ENCODE measurements at places on chromosomes 6 and 20.

GRCh38 chr6:165081944-165082532, 227.4 kb downstream of the C6orf118 start:
- no peak for DNase-seq

DNA sequence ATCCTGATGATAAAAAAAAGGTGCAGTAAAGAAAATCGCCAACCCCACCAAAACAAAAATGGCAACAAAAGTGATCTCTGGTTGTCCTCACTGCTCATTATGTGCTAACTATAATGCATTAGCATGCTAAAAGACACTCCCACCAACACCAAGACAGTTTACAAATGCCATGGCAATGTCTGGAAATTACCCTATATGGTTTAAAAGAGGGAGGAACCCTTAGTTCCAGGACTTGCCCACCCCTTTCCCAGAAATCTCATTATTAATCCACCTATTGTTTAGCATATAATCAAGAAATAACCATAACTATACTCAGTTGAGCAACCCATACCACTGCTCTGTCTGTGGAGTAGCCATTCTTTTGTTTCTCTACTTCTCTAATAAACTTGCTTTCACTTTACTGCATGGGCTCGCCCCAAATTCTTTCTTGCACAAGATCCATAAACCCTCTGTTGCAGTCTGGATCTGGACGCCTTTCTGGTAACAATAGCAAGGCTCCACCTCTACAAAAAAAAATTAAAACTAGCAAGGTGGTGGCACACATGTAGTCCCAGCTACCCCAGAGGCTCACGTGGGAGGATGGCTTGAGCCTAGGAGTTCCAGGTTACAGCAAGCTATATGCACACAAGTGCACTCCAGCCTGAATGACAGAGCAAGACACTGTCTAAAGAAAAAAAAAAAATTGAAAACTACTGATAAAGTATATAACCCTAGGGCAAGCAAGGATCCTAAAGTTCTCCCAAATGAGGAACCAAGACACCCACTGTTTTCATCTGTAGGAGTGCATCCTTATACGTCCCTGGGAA, 278.8 kb upstream of the JARID2 start:
- DNase-seq: no peak

- DNase-seq: no peak
Observed at GRCh38 chr6:159061805-159062563, 17.2 kb upstream of the TAGAP start.

- DNase-seq: no peak
Observed at GRCh38 chr20:32872266-32872665, 13.5 kb downstream of the EFCAB8 start.

DNA sequence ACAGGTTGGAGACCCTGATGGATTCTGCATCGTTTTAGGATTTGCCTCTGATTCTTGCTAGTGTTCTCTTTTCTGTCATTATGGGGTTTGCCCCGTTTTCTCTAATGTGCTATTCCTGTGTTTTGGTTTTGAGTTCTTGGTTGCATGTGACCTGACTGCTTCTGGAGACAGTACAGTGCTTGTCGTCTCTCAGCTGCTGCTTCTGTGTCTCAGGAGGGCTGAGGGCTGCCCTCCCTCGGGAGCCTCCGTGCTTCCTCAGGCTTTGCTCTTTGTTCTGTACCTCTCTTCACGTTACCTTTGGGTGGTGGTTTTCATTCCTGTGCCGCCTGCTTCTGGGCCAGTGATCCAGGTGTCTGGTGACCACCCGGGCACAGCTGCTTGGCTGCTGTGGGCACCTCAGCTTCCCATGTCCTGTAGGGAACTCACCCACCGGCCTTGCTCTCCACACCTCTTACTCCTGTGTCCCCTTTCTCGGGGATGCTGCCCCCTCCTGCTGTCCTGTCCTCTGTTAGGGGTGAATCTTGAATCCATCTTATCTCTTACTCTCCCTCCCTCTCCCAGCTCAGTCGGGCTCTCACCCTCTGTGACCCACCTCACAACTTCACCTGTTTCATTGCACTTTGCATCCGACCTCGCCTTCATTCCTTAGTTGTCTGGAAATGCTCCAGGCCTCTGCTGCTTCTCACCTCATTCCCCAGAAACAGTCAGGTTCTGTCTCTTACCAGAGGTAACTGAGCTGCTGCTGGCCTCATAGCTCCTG, 33.2 kb downstream of the PANK2 start:
- DNase-seq: no peak

- peak; percentile 90 for DNase-seq
Observed at GRCh38 chr6:149855040-149855654, 9.0 kb downstream of the LRP11 start.

DNA sequence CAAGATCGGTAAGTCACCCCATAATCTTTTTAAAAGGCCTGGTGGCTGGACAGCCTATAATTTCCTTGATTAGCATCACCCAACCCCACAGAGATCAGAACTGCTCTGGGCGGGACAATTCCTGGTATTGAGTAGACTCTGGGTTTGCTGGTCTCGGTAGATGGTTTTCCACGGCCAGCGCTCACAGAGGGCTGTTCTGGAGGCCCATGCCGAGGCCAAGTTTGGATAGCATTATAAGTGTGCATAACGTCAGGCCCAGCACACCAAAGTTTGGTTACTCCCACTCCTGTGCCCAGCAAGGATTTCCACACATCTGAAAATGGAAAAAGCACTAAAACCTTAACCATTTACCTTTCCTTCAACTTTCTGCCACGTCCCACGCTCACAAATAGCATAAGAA, 104.7 kb upstream of the RREB1 start:
- no peak for DNase-seq

DNA sequence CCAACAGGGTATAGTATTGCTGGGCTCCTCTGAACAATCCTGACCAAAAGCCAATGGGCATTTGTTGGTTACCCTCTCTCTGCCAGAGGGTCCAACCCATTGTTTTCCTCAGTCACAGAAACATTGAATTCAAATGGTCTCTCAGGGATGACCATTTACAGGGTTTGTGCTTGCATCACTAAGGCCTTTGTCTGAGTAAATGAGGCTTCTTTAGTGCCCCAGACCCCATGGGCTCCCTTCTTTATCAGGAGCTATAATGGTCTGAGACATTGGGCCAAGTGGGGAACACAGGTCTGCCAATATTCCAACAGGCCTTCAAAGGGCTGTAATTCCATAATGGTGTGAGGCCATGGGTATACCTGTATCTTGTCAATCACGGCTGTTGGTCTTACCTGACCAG, 27.1 kb downstream of the GSTA2 start:
- DNase-seq: no peak

DNA sequence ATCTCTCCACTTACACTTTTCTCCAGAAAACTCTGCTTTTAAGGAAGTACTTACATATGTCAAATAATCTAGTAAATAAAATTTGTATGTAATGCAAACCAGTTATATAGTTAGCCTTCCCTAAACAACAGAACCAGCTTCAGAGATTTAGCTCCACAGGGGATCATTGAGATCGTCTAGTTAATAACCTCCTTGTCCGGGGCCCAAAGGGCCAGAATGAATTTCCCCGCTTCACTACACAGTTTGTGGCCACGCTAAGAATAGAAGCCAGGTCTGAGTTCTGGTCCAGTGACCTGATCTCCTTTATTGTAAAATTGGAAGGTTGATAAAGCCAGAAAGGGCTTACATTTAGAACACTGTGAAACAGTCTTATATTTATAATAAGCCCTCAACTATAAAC, 245.2 kb downstream of the TPBG start:
- no peak for DNase-seq

- no peak for DNase-seq
Observed at GRCh38 chr6:35305117-35305516, 7.5 kb downstream of the DEF6 start.

GRCh38 chr6:5398530-5398929, 137.2 kb downstream of the FARS2 start:
- DNase-seq: peak; percentile 50

DNA sequence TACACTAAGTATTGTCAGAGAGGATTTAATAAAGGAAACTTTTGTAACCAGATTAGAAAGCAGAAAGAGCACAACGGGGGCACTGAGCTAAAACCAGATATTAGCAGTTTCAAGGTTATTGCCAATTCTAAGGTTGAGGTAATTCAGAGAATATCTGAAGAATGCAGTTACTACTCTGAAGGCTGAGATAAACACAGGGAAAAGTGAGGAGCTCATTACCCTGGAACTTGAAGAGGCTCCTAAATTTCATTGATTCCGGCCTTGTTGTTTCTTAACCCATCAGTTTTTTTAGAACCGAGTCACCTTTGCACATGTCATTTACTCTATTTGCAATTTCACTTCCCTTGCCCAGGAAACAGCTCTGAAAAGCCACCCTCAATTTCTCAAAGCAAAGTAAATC, 72.4 kb upstream of the BTBD3 start:
- no peak for DNase-seq

- no peak for DNase-seq
Observed at GRCh38 chr6:135941275-135942025, 89.9 kb downstream of the PDE7B start.

- no peak for DNase-seq
Observed at GRCh38 chr6:126181890-126182289, 158.0 kb upstream of the CENPW start.

DNA sequence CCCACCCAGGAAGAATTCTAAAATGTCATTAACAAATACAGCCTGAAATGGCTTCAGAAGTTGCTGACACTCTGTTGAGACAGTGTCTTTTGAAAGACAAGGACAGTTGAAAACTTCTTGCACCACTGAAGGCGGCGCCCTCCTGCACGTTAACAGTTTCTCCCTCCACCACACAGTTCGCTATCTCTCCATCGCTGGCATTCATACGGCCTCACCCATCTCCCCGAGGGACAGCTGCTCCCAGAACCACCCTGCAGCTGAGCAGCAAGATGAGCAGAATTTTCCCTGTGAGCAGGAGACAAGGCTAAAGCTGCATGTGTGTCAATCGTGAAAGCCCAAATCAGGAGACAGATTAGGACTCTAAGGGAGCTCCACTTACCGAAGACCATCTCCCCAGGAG, 113.3 kb downstream of the LY86 start:
- DNase-seq: no peak

DNA sequence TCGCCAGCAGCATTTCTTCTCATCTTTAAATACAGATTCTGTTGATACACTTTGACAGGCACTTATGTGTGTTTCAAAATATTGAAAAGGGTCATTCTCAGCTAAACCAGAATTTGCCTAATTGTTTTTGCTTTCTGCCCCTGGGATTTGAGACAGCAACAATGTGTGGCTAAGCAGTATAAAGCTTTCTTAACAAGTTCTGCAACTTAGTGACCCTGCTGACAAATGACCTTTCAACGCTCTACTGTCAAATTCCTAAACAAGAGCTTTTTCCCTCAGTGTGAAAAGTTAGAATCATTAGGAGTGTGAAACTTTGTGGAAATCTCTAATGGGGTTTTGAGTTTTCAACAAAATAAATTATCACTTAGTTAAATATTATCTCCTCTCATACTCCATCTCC, 414.6 kb downstream of the RFPL4B start:
- DNase-seq: no peak

DNA sequence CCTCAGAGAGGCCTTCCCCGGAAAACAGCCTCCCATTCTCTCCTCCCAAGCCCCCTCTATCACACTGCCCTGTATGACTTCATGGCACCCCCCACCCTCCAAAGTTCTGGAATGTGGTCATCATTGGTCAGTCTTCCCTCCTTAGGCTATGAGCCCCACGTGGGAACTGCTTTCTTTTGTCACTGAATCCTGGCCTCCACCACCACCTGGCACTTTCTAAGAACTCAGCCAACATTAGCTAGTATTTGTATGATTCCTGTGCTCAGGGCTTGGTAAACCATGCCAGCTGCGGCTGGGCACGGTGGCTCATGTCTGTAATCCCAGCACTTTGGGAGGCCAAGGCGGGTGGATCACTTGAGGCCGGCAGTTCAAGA, 8.4 kb upstream of the E2F1 start:
- DNase-seq: no peak

GRCh38 chr6:39791850-39792539, at the start of gene DAAM2:
DAAM2 (plus strand) TSS chr6:39792376; CDS start chr6:39856303, 63,927 bp downstream.
- no peak for DNase-seq

DNA sequence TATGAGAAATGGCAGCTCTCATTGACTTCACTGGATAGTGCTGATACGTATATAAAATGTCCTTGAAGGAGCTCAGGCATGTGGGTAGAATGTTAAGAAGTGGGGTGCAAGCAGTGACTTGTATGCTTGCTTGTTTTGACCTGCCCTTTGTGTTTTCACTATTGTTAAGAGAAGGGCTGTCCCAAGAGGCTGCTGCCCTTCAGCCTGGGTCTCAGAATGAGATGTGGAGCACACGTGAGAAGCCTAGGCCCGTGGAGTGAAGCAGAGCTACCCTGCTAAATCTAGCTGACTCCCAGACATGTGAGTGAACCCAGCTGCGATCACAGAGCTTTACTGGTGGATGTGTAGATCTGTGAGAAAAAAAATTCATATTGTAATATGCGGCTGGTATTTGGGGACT, 305.3 kb upstream of the RGS17 start:
- no peak for DNase-seq

DNA sequence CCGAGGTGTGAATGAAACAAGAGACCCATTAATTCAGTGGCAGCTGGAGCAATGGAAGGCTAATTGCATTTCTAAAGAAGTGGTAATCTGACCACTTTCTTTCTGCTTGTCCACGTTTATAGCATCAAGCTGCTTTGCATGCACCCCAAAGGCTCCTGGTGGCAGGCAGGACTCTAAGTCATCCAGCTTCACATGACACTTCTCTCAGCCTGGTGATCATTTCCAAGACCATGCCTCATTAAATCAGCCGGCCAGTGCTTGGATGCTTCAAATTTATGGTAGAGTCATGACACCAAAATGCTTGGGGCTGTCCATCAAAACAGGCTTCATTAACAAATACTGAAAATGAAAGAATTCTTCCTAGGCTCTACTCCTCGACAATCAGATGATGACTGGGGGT, 614.9 kb downstream of the DOK5 start:
- no peak for DNase-seq

- no peak for DNase-seq
Observed at GRCh38 chr6:35562060-35562459, 49.4 kb upstream of the TULP1 start.

- no peak for DNase-seq
Observed at GRCh38 chr6:20669571-20670314, 135.5 kb downstream of the CDKAL1 start.

DNA sequence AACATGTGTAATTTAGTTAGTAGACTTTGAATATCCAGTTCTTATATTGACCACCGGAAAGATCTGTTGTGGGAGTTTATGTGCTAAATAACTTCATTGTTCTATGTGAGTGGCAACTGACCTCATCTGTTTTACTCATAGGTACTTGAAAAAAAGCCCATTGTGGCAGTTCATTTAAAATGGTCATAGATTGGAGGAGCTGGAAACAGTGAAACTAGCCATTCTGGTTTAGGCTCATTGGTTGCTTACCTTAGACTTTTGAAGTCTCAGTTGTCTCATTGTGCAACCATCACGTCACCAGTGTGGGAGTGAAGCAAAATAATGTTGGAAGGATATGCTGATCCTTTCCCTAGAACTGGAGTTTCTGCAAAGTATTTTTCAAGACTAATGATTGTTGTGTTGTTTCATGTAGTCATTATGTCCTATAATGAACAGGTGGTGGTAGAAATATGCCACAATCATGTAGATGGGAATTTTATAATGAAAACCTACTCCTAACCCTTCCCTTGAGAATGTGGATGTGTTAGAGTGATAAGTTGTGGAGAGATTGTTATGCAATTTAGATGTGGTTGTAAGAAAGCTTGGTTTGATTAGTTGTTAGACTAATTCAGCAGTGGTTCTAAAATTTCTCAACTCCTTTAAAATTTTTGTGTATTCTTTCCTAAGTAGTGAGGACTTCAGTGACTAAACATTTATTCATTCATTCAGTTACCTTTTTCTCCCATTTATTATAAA, 18.3 kb downstream of the DSP start:
- DNase-seq: no peak

All from amniotic stem cell (primary cell).